ENCODE measurements at places on chromosomes 2 and 18.

DNA sequence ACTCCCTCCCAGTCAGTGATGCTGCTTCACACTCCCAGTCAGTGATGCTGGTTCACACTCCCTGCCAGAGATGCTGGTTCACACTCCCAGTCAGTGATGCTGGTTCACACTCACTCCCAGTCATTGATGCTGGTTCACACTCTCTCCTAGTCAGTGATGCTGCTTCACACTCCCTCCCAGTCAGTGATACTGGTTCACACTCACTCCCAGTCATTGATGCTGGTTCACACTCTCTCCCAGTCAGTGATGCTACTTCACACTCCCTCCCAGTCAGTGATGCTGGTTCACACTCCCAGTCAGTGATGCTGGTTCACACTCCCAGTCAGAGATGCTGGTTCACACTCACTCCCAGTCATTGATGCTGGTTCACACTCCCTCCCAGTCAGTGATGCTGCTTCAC is 34.3 kb upstream of the KCNG2 start:
- no peak for DNase-seq

- DNase-seq: no peak
These were observed 5.3 kb downstream of the ZEB2 start for GRCh38 chr2:144514616-144515091.

GRCh38 chr2:148022351-148022750 is 1.5 kb downstream of the MBD5 start:
- no peak for DNase-seq

GRCh38 chr18:50986360-50987087 is 18.7 kb downstream of the ELAC1 start:
- DNase-seq: no peak

- no peak for DNase-seq
These were observed 20.4 kb downstream of the MROH2A start for GRCh38 chr2:233798335-233799086.

DNA sequence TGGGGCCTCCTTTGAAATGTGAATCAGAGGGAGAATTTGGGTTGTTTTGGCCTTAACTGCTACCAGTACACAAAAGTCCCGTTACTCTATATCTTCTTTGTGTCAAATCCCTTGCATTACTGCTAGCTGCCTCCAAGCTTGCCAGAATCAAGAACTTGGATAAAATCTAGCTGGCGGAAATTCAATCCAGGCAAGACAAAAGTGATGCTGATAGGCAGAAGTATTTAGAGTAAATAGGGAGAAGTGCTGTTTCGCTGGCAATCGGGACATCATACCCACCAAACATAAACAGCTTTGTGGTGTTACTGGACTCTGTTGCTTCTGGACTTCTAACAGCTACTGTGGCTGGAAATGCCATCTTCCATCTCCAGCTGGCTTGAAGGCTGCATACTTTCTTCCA is 2.5 kb downstream of the IFIH1 start:
- no peak for DNase-seq
